ENCODE measurements at places on chromosomes 4 and X. TPM values are rescaled to one million over a fixed set of nuclear protein-coding genes. Genes with fewer than 3 reads are reported as not detected.

GRCh38 chr4:119626943-119627266 is 1.7 kb downstream of the PDE5A start:
- DNase-seq, result no peak

GRCh38 chr4:22458098-22458497 is 57.8 kb downstream of the ADGRA3 start:
- peak; percentile 44 for DNase-seq

FAM241A gene
- 1.1 TPM for total RNA-seq

DNA sequence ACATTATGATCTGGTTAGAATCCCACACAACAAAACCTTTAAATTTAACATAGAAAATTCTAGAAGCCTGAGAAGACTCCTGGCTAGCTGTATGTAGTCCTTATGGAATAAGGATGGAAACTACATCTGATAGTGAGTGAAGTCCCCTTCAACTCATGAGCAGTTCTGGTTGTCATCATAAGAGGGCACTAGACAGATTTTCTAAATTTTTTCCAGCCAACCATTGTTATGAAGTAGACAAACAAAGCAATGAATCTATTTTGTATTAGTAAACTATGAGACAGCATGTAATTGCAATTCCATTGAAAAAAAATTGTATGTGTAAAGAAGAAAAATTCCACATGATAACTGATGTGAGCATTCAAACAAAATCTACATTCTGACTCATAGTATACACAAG is 35.2 kb downstream of the PWWP3B start:
- no peak for DNase-seq

DNA sequence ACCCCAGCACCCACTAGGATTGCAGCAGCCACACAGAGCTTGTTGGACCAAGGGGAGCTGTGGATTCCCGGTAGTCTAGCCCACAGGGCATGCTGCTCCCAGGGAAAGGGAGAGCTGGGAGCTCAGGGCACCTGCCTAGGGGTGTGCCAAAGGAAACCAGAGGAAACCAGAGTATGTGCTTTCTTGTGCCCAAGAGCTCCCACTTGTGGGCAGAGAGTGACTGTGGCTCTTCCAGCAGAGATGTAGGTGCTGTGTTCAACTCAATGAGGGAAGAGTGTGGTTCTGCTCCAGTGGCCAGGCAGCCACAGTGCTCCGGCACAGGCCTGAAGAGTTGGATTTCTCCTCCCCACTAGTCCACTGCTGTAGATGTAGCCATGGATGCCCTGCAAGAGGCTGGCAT is 1050.0 kb upstream of the INTU start:
- DNase-seq, result no peak

WNK3 gene
- not detected for total RNA-seq

GRCh38 chr4:86837691-86838503 is 11.3 kb downstream of the SLC10A6 start:
- no peak for DNase-seq

ITM2A gene
- total RNA-seq, result not detected

DNA sequence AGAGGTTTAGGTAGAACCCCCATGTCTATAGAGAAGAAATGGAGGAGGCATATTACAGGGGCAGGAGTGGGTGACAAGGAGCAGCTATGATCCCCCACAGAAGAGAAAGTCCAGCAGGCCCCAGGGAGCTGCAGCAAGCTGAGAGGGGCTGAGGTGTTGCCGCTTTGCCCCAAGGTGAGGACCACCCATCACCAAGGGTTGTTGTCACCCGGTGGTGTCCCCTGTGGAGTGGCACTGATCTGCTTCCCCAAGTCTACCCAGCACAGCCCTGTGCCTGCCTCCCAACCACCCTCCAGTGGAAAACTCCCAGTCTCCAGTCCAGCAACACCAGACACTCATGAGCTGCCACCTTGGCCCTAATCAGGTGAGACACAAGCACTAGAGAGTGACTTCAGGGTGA is 149.3 kb upstream of the NOCT start:
- DNase-seq, result no peak

GRCh38 chrX:136577552-136577951 is 45.5 kb downstream of the VGLL1 start:
- DNase-seq, result peak; percentile 44

- no peak for DNase-seq
Observed at GRCh38 chrX:120372667-120373370, 10.9 kb downstream of the ATP1B4 start.

DNA sequence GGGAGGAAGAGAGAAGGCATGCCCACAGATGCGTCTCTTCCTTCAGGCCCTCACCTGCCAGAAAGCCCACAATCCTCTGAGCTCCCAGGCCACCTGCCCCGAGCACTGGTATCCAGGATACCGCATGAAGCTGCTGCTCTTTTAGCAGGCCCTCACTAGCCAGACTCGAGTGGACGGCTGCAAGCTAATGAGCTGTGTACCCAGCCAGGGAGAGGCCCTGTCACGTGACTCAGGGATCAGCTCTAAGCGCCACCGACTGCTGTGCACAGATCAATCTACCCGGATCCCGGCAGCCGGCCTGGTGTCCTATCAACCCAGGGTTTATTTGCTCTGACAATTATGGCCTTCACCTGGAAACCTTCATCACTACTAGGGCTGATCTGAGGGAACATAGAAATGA is 39.0 kb downstream of the BCOR start:
- DNase-seq, result no peak

DNA sequence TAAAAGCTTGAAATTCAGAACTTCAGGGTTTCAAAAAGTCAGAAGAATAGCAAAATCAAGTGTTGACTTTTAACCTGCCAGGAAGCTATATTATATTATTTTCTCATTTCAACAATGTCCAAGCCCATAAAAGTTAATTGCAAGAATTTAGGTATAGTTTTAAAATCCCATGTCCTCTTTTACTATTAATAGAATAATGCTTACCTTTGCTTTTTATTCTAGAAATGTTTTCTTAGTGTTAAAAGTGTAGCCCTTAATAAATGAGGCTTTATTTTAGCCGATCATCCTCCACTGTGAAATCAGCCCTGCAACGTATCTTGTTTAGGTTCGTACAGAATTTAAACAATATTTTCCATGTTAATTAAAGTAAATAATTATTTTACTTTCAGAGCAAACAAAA is 31.5 kb downstream of the TMA16 start:
- DNase-seq, result no peak

- DNase-seq, result no peak
Observed at GRCh38 chr4:136088211-136088867, 1444.0 kb downstream of the PCDH18 start.

DNA sequence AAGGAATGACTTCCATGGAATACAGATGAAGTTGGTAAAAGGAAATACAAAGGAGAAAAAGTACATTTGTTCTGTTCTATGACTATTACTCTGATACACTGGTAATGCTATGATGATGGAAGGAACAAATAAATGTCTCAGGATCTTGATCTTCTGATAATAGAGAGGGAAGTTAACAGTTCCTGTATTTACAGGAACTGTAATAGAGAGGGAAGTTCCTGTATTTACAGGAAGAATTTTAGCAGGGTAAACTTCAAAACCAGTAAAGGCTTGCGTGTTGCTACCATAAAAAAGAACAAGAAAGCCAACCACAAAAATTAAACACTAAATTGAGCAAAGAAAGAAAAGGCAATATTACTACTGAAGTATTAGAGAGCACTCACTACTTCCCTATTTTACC is 91.7 kb upstream of the HPGD start:
- no peak for DNase-seq

- DNase-seq, result no peak
Observed at GRCh38 chrX:76657499-76657898, 230.0 kb downstream of the MAGEE1 start.

PABPC1L2B gene
- total RNA-seq, result not detected

GRCh38 chr4:181234951-181235680 is 1008.1 kb upstream of the TENM3 start:
- DNase-seq, result no peak

USP17L29 gene
- total RNA-seq, result not detected

DNA sequence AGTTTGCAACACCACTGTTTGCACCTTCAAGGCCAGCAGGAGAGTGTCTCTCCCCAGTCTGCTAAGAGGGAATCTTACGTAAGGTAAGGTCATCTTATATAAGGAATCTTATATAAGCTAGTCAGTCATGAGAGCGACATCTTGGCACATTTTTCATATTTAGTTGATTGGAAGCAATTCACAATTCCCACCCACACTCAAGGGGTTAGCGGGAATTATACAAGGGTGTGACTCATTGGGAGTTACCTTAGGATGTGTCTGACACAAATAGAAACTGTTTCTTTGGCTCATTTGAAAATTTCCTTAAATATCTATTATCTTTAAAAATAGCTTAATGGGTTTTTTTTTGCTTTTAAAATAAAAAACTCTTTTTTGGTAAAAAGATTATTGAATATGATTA is 62.1 kb upstream of the GRPR start:
- no peak for DNase-seq

DNA sequence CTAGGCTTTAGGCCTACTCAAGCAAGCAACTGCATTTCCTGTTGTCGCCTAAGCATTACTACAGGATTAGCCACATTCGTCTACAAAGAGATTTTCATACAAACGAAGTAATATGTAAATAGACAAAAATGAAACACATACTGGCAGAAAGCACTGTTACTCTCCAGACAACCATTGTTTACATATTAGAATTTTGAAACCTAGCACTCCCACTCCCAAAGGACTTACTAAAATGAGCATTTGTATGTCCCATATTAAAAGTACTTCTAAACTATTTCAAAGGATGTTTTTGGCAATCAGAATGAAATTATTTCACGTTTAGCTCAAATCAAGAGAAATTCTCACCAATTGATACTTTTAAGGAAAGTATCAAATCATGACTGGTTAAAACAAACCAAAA is 570.8 kb downstream of the PRR32 start:
- DNase-seq, result no peak

HPGDS gene
- total RNA-seq, result not detected

- no peak for DNase-seq
Observed at GRCh38 chr4:141174457-141174856, 41.2 kb upstream of the RNF150 start.

- DNase-seq, result peak; percentile 14
Observed at GRCh38 chrX:20479048-20479447, 212.3 kb upstream of the RPS6KA3 start.

Measured in Caco-2 (cell line).